ENCODE measurements at places on chromosomes 11 and 22. TPM values are rescaled to one million over a fixed set of nuclear protein-coding genes. Genes with fewer than 3 reads are reported as not detected.

MS4A1 gene
- 603 TPM for total RNA-seq

FAM181B gene
- not detected for total RNA-seq

WNT11 gene
- total RNA-seq: not detected

GRCh38 chr22:24416611-24417010, 10.8 kb upstream of the ADORA2A start:
- no peak for DNase-seq

DNA sequence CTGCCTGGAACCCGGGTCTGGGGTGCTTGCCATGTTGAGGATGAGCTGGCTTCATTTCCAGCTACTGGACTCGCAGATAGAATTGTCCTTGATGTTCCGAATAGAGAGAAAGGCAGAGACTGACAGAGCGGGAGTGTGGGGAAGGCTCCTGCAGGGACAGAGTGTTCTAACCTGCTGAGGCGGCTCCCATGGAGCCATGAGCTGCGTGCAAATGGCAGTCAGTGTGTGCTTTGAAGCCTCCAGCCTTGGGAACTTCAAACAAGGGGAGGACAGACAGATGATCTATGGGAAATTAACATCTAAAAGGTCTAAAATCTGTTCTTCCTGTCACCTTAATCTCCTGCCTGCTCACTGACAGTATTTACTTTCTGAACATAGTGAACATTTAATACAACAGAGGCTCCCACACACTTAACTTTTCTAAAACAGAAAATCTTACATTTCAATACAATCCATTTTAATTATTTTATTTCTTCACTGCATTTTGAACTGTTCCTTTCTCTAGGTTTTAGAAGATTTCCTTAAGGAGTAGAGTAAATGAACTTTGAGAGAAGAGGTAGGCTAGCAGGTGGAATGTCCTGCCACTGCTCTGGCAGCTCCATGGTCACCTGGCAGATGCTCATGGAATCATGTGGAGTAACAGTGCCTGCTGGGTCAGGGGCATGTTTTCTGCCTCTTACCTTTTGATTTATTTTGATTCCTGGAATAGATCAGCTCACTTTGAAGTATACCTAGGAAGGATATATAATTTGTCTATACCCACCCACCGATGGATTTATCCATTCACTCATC, 481.7 kb downstream of the NTM start:
- no peak for DNase-seq

GRCh38 chr22:44608597-44609399, 93.2 kb upstream of the PRR5 start:
- no peak for DNase-seq

Measured in OCI-LY7 (cell line).